ENCODE measurements at places on chromosomes 5 and 9. TPM values are rescaled to one million over a fixed set of nuclear protein-coding genes. Genes with fewer than 3 reads are reported as not detected.
A peak's percentile ranks its signal among the peaks of the same experiment; 100 is the strongest.

DNA sequence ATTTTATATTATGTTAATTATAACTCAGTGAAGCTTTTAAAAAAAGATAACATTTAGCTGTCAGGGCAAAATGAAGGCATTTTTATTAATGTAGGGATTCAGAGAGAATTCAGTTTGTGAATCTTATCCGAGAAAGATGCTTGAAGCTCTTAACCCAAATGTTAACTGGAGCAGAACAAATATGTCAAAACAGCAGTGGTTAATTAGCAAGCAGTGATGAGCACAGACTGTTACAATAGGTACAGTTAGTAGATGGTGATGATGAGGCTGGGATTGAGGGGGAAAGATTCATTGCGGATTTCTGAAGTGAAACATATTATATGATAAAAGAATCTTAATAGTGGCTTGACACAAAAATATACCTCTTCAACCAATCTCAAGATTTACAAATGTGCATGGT, 356.7 kb downstream of the DIRAS2 start:
- no peaks in the 10 kb centered on the region for H3K27me3 ChIP-seq
- no peak for DNase-seq
- no peak overlapping the region for H3K4me3 ChIP-seq

GRCh38 chr5:40958811-40959210, 49.5 kb downstream of the C7 start:
- no peaks in the 10 kb centered on the region for H3K27me3 ChIP-seq
- no peaks in the 10 kb centered on the region for H3K4me1 ChIP-seq
- no peak overlapping the region for H3K27ac ChIP-seq
- no peak overlapping the region for H3K4me3 ChIP-seq
- peaks cover 6% of the 10 kb centered on the region for H3K36me3 ChIP-seq
- DNase-seq = no peak

GRCh38 chr9:137851516-137852267, 25.9 kb upstream of the CACNA1B start:
- H3K4me1 ChIP-seq = no peaks in the 10 kb centered on the region
- no peak overlapping the region for H3K27ac ChIP-seq
- no peak for DNase-seq
- no peak overlapping the region for H3K4me3 ChIP-seq
- no peaks in the 10 kb centered on the region for H3K27me3 ChIP-seq

DNA sequence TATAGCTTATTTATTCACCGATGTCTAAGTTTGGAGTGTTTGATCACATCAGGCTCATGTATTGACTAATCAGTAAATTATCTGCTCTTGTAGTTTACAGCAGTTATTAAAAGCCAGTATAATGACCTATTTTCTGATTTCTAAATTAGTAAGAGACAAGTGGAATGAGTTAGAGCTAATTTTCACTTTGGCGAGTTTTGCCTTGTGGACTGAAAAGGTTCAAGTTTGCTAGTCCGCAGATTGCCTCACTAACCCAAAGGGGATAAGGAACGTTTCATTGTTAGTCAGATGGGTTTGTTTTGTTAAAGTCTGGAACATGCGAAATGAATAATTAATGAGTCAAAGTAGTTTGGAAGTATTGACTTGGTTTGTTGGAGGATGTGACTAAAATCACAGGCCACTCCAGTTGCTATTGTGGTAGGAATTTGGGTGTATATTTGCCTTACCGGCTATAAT, 40.1 kb downstream of the SMARCA2 start:
- peaks cover 4% of the 10 kb centered on the region for H3K4me1 ChIP-seq
- H3K27me3 ChIP-seq = no peaks in the 10 kb centered on the region
- DNase-seq = no peak
- no peak overlapping the region for H3K4me3 ChIP-seq
- H3K36me3 ChIP-seq = no peaks in the 10 kb centered on the region
- no peak overlapping the region for H3K27ac ChIP-seq

GRCh38 chr9:114290561-114290986, 32.3 kb upstream of the ORM1 start:
- H3K27ac ChIP-seq = no peak overlapping the region
- no peaks in the 10 kb centered on the region for H3K4me1 ChIP-seq

- no peak overlapping the region for H3K27ac ChIP-seq
- no peaks in the 10 kb centered on the region for H3K4me1 ChIP-seq
- no peaks in the 10 kb centered on the region for H3K27me3 ChIP-seq
- H3K36me3 ChIP-seq = no peaks in the 10 kb centered on the region
- DNase-seq = no peak
These were observed 22.4 kb downstream of the SPINK5 start for GRCh38 chr5:148085977-148086705.

- no peaks in the 10 kb centered on the region for H3K27me3 ChIP-seq
- no peaks in the 10 kb centered on the region for H3K4me1 ChIP-seq
- no peak for DNase-seq
- H3K4me3 ChIP-seq = no peak overlapping the region
- H3K27ac ChIP-seq = no peak overlapping the region
These were observed 70.9 kb downstream of the PTTG1 start for GRCh38 chr5:160492565-160492964.

GRCh38 chr9:114027863-114028465, 50.1 kb downstream of the AMBP start:
- H3K27me3 ChIP-seq = no peaks in the 10 kb centered on the region
- H3K4me1 ChIP-seq = no peaks in the 10 kb centered on the region
- H3K27ac ChIP-seq = no peak overlapping the region
- no peaks in the 10 kb centered on the region for H3K36me3 ChIP-seq
- DNase-seq = no peak
- no peak overlapping the region for H3K4me3 ChIP-seq

DNA sequence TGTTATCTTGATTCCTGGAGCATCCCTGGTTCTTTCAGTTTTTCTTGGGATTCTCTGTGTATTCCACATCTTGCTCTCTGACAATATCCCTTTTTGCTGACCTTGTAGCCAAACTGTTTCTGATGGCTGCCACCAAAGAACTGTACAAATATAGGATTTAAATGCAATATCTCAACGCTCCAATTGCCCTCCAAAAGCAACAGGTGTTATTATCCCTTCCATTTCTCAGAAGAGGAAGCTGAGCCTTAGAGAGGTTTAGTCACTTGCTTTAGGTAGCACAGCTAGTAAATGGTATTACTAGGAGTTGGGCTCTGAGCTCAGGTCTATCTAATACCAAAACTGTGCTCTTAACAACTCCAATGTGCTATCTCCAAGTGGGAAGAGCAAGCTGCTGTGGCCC, 24.2 kb upstream of the HAND1 start:
- H3K27ac ChIP-seq = no peak overlapping the region
- DNase-seq = no peak
- no peak overlapping the region for H3K4me3 ChIP-seq
- H3K27me3 ChIP-seq = no peaks in the 10 kb centered on the region
- no peaks in the 10 kb centered on the region for H3K4me1 ChIP-seq

GRCh38 chr9:101132801-101133200, 104.3 kb downstream of the PLPPR1 start:
- H3K27ac ChIP-seq = no peak overlapping the region
- no peaks in the 10 kb centered on the region for H3K4me1 ChIP-seq
- no peaks in the 10 kb centered on the region for H3K36me3 ChIP-seq

GRCh38 chr9:72635197-72635596, 113.8 kb downstream of the TMC1 start:
- H3K36me3 ChIP-seq = no peaks in the 10 kb centered on the region
- H3K4me1 ChIP-seq = no peaks in the 10 kb centered on the region
- no peaks in the 10 kb centered on the region for H3K27me3 ChIP-seq
- H3K27ac ChIP-seq = no peak overlapping the region
- DNase-seq = no peak

GRCh38 chr9:137123468-137123837, 8.9 kb upstream of the DPP7 start:
- H3K4me3 ChIP-seq = no peak overlapping the region
- H3K27me3 ChIP-seq = no peaks in the 10 kb centered on the region
- no peaks in the 10 kb centered on the region for H3K36me3 ChIP-seq
- H3K4me1 ChIP-seq = no peaks in the 10 kb centered on the region
- no peak overlapping the region for H3K27ac ChIP-seq
- DNase-seq = no peak

GRCh38 chr9:20903212-20903611, 128.2 kb downstream of the HACD4 start:
- no peaks in the 10 kb centered on the region for H3K27me3 ChIP-seq
- H3K4me3 ChIP-seq = no peak overlapping the region
- no peak for DNase-seq
- no peaks in the 10 kb centered on the region for H3K36me3 ChIP-seq
- no peaks in the 10 kb centered on the region for H3K4me1 ChIP-seq

GRCh38 chr9:93110311-93110855, 14.4 kb downstream of the CARD19 start:
- no peak overlapping the region for H3K27ac ChIP-seq
- H3K4me1 ChIP-seq = no peaks in the 10 kb centered on the region
- H3K27me3 ChIP-seq = no peaks in the 10 kb centered on the region
- peaks cover 56% of the 10 kb centered on the region for H3K36me3 ChIP-seq
- no peak overlapping the region for H3K4me3 ChIP-seq
- DNase-seq = peak; percentile 37

DNA sequence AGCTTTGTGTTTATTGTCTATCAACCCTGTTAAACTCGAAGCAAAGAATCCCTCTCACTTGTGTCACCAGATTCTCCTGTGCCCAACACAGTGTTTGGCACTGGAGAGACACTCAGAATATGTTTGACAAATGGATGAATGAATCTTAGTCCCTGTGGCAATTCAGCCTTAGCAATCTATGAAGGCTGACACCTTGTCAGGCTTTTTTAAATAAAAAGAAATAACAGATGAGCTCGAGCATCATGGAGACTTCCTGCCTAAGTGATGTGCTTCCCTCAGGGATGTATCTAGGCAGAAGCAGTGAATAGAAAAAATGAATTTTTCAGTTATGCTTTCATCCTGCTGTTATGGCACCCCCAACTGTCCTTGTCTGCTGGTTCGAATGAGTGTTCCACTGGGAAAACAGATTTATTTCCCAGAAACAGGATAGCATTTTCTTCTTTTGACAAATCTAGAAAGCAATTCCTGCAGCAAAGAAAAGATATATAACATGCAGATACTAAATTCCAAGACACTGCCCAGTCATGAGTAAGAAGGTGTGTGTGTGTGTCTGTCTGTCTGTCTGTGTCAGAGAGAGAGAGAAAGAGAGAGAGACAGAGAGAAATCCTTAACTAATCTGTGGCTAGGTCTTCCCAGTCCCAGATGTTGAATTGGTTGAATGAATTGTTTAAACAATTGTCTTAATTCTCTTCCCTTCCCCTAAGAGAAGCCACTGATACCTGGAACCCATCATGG, 16.7 kb downstream of the MAMDC2 start:
- no peaks in the 10 kb centered on the region for H3K27me3 ChIP-seq
- H3K4me1 ChIP-seq = no peaks in the 10 kb centered on the region
- DNase-seq = no peak
- no peak overlapping the region for H3K4me3 ChIP-seq
- no peaks in the 10 kb centered on the region for H3K36me3 ChIP-seq

DNA sequence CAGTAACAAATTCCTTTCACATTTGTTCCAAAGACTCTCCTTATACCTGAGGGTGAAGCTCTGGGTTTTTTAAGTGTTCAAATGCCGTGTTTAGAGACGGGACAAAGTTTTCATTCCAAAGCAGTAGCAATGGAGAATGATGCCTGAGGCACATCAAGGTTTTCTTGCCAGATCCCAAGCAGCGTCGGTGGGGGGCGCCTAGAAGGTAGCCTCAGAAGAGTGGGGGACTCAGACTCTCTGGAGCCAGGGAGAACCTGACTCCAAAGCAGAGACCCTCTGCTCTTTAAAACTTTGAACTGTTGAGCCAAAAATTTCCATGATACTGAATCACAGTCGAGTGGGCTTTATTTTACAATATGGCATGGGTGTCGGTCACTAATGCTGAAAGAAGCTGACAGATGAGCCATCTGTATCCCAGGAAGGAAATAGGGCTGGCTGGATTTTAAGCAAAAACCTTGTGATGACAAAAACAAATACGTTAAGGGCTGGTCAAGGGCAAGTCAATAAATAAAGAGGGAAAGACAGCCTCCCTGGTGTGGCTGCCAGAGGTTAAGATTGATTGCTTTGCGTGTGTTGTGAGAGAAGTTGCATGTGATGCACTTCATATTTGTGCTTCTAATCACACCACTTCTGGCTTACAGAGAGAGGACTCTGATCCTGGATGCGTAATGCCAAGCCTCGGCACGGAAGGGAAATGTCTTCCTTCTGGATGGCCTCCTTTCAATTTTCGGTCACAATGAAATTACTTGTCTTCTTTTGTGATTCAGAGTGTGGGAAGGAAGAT, 161.1 kb upstream of the EFNA5 start:
- no peak overlapping the region for H3K27ac ChIP-seq
- no peak overlapping the region for H3K4me3 ChIP-seq
- DNase-seq = no peak
- H3K27me3 ChIP-seq = no peaks in the 10 kb centered on the region

DNA sequence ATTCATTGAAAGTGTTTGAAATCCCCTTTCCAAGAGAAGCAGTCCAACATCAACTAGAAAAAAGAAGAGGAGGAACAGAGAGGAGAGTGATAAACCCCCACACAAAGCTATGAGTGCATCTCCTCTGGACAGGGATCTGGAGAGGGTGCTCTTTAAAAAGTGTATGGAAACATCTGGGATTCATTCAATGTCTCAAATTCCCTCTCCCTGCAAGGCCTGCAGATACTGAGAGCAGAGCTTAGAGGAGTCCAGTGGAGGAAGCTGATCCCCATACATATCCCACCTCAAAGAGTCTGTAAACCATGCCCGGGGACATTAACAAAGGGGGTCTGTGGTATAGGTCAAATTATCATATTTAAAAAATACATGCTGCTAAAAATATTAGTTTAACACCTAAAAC, 2.2 kb downstream of the SPOCK1 start:
- no peak for DNase-seq
- H3K27me3 ChIP-seq = peaks cover 12% of the 10 kb centered on the region
- no peaks in the 10 kb centered on the region for H3K4me1 ChIP-seq

DNA sequence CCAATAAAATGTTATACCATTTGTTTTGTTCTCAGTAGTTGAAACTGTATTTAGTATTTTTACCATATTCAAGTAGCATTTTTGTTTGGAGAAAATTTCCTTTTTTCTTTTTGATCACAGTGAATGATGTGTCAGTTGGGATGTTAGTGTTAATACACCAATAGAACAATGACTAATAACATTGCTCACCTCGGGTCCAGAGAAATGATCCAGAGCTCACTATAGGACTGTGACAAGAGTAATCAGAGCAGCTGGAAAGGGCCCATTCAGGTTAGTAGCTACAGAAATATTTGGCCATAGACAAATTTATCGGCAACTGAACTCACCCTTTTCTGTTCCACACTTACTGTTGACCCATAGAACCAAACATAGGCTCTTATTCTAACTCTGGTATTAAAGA, 989.2 kb downstream of the TLE4 start:
- DNase-seq = no peak
- H3K4me1 ChIP-seq = no peaks in the 10 kb centered on the region
- H3K27ac ChIP-seq = no peak overlapping the region
- no peaks in the 10 kb centered on the region for H3K27me3 ChIP-seq

Gene CARD9
- 0.94 TPM for total RNA-seq

Gene MYORG
- 86.3 TPM for total RNA-seq

Gene FBXW5
- total RNA-seq = 470 TPM

Gene TRIM36
- total RNA-seq = 27.2 TPM

Gene FBP2
- not detected for total RNA-seq

Gene PCDHGA4
- total RNA-seq = 3.3 TPM

Gene WDR38
- not detected for total RNA-seq

Gene C9
- total RNA-seq = not detected

Gene CRHBP
- 8.3 TPM for total RNA-seq
